ENCODE measurements at places on chromosomes 2 and 18.

DNA sequence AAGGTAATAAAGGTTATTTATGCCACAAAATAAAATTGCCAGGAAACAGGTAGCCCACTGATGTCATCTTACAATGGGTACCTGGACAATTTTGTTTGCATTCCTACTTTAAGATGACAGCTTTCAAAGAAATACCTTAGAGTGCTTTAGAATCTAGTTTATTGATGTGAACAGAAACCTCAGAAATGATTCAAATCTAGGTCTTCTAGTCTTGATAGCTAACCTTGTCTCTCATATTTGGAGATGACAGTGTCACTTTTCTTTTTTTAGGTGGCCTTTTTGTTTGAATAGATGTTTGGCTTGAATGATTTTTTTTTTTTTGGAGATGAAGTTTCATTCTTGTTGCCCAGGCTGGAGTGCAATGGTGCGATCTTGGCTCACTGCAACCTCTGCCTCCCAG is 69.1 kb downstream of the PIK3C3 start:
- H3K27me3 ChIP-seq: no peaks in the 10 kb centered on the region
- peaks cover 43% of the 10 kb centered on the region for H3K4me1 ChIP-seq
- no peak for DNase-seq
- H3K36me3 ChIP-seq: peaks cover 32% of the 10 kb centered on the region
- no peak overlapping the region for H3K4me3 ChIP-seq

GRCh38 chr2:182228741-182229140 is 198.1 kb downstream of the PDE1A start:
- H3K27me3 ChIP-seq: peaks cover 4% of the 10 kb centered on the region
- H3K4me1 ChIP-seq: no peaks in the 10 kb centered on the region

GRCh38 chr2:138373993-138374408 is 127.6 kb upstream of the SPOPL start:
- no peaks in the 10 kb centered on the region for H3K36me3 ChIP-seq
- no peaks in the 10 kb centered on the region for H3K4me1 ChIP-seq
- DNase-seq: no peak
- no peaks in the 10 kb centered on the region for H3K27me3 ChIP-seq
- H3K4me3 ChIP-seq: no peak overlapping the region

- H3K36me3 ChIP-seq: peaks cover 14% of the 10 kb centered on the region
- H3K4me1 ChIP-seq: peaks cover 2% of the 10 kb centered on the region
- H3K4me3 ChIP-seq: no peak overlapping the region
- no peaks in the 10 kb centered on the region for H3K27me3 ChIP-seq
- no peak overlapping the region for H3K27ac ChIP-seq
- no peak for DNase-seq
Measured at GRCh38 chr2:227347117-227347516, 22.1 kb downstream of the MFF start.

- H3K27ac ChIP-seq: no peak overlapping the region
- DNase-seq: no peak
- H3K4me3 ChIP-seq: no peak overlapping the region
- peaks cover 12% of the 10 kb centered on the region for H3K27me3 ChIP-seq
- no peaks in the 10 kb centered on the region for H3K4me1 ChIP-seq
Measured at GRCh38 chr2:168814046-168814445, 11.6 kb downstream of the NOSTRIN start.

GRCh38 chr2:3298191-3298590 is 79.4 kb downstream of the EIPR1 start:
- no peak for DNase-seq
- no peak overlapping the region for H3K4me3 ChIP-seq
- no peaks in the 10 kb centered on the region for H3K36me3 ChIP-seq
- peaks cover 2% of the 10 kb centered on the region for H3K4me1 ChIP-seq
- H3K27me3 ChIP-seq: no peaks in the 10 kb centered on the region

DNA sequence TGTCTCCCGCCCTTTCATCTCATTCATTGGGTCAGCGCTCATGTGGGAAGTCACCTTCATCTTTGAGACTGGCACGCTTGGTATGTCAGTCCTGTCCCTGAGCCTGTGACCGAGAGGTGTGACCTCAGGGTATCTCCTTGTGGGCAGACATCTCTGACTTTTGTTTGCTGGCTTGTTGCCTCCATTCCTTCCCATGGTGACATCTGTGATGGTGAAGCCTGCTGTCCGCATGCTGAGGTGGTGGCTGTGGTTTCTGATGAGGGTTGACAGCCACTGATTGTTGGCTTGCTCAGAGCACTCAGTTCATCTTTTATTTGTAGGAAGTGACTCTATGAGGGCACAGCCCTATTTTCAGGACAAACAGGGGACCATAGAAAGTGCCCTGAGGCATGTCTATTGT is 139.2 kb downstream of the SLC4A3 start:
- H3K27ac ChIP-seq: no peak overlapping the region
- H3K4me3 ChIP-seq: no peak overlapping the region
- H3K36me3 ChIP-seq: no peaks in the 10 kb centered on the region
- no peaks in the 10 kb centered on the region for H3K27me3 ChIP-seq
- DNase-seq: no peak
- no peaks in the 10 kb centered on the region for H3K4me1 ChIP-seq

GRCh38 chr18:62366992-62367391 is 41.9 kb downstream of the TNFRSF11A start:
- H3K4me1 ChIP-seq: peaks cover 68% of the 10 kb centered on the region
- no peak for DNase-seq
- H3K27ac ChIP-seq: no peak overlapping the region
- H3K36me3 ChIP-seq: peaks cover 46% of the 10 kb centered on the region

DNA sequence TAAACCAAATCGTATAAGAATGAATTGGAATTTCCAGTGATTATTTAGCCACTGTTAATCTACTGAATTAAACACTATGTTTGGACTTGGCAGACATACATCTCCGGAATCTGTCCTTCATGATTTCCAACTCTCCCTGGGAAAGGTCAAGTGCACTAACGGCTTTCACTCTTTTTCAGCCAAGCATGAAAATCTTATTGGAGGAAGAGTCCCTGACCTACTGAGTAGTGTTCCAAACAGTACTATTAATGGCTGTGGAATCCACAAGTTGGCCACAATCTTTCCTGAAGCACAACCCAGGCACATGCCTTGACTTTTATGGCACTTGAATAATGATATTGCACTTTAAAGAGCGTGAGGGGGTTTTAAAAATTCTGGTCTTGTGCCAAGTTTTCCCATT is 318.9 kb upstream of the RND3 start:
- H3K36me3 ChIP-seq: no peaks in the 10 kb centered on the region
- no peaks in the 10 kb centered on the region for H3K27me3 ChIP-seq
- no peak overlapping the region for H3K4me3 ChIP-seq
- no peak overlapping the region for H3K27ac ChIP-seq
- no peaks in the 10 kb centered on the region for H3K4me1 ChIP-seq

DNA sequence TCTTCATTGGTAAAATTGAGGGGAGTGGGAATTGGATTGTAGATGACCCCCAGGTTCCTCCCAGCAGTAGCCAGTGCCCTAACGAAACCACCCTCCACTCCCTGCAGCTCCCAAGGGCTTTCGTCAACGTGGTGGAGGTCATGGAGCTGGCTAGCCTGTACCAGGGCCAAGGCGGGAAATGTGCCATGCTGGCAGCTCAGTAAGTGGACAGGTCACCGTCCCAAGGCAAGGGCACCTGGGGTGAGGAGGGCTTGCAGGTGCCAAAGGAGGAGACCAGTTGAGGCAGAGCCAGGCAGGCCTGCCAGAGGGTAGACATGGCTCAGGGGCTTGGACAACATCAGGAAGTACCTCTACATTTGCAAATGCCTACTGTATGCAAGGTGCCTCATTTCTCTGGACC is 122.6 kb upstream of the PPP1CB start:
- H3K4me1 ChIP-seq: peaks cover 40% of the 10 kb centered on the region
- no peak overlapping the region for H3K27ac ChIP-seq
- H3K36me3 ChIP-seq: peaks cover under 1% of the 10 kb centered on the region
- no peaks in the 10 kb centered on the region for H3K27me3 ChIP-seq
- H3K4me3 ChIP-seq: no peak overlapping the region

GRCh38 chr2:218516614-218517013 is 51.5 kb downstream of the USP37 start:
- no peak overlapping the region for H3K4me3 ChIP-seq
- peak overlapping the region; percentile 86 for H3K27ac ChIP-seq
- H3K4me1 ChIP-seq: peaks cover 38% of the 10 kb centered on the region
- no peak for DNase-seq
- H3K36me3 ChIP-seq: peaks cover 62% of the 10 kb centered on the region
- no peaks in the 10 kb centered on the region for H3K27me3 ChIP-seq

DNA sequence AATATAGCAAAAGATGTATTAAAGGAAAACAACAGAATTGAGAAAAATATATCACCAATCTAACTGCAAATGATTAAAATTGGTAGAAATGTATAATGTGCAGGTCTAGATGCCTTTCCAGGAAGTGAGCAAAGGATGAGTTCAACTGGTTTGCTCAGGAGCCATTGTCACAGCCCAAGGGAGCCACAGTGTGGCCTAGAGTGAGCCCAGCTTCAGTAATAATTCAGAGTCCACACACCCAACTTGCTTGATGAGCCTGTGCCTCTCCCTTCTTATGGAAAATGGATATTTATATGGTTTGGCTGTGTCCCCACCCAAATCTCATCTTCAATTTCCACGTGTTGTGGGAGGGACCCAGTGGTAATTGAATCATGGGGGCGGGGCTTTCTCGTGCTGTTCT is 92.2 kb upstream of the ASAP2 start:
- no peaks in the 10 kb centered on the region for H3K36me3 ChIP-seq
- no peak overlapping the region for H3K27ac ChIP-seq
- H3K4me3 ChIP-seq: no peak overlapping the region
- peaks cover 3% of the 10 kb centered on the region for H3K27me3 ChIP-seq

- H3K27me3 ChIP-seq: peaks cover 24% of the 10 kb centered on the region
- no peaks in the 10 kb centered on the region for H3K36me3 ChIP-seq
- H3K4me3 ChIP-seq: no peak overlapping the region
- no peaks in the 10 kb centered on the region for H3K4me1 ChIP-seq
- no peak overlapping the region for H3K27ac ChIP-seq
Measured at GRCh38 chr2:181828122-181828705, 63.3 kb upstream of the ITPRID2 start.

GRCh38 chr2:99336804-99337112 is 431 bp upstream of the EIF5B start:
- H3K36me3 ChIP-seq: peaks cover 21% of the 10 kb centered on the region
- H3K4me3 ChIP-seq: no peak overlapping the region
- peaks cover 47% of the 10 kb centered on the region for H3K4me1 ChIP-seq
- no peak overlapping the region for H3K27ac ChIP-seq
- H3K27me3 ChIP-seq: no peaks in the 10 kb centered on the region
- DNase-seq: peak; percentile 42

DNA sequence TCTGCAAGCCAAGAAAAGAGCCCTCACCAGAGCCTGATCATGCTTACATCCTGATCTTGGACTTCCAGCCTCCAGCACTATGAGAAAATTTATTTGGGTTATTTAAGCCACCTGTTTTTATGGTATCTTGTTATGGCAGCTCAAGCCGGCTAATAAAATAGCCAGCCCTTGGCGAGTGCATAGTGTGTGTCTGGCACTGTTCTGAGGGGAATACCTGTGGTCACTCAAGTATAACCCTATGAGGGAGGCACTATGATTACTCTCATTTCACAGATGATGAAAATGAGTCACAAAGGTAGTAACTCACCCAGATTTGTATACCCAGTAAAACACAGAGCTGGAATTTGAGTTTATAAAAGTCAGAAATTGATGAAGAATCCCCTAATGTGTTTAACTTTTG is 556.9 kb upstream of the SETBP1 start:
- H3K27ac ChIP-seq: no peak overlapping the region
- no peak for DNase-seq
- H3K36me3 ChIP-seq: no peaks in the 10 kb centered on the region
- no peak overlapping the region for H3K4me3 ChIP-seq
- no peaks in the 10 kb centered on the region for H3K27me3 ChIP-seq

GRCh38 chr2:202172439-202173211 is 65.8 kb downstream of the SUMO1 start:
- H3K27me3 ChIP-seq: no peaks in the 10 kb centered on the region
- H3K4me1 ChIP-seq: peaks cover 19% of the 10 kb centered on the region
- H3K36me3 ChIP-seq: no peaks in the 10 kb centered on the region
- H3K27ac ChIP-seq: peak overlapping the region; percentile 41

- H3K4me1 ChIP-seq: no peaks in the 10 kb centered on the region
- no peaks in the 10 kb centered on the region for H3K27me3 ChIP-seq
- no peak overlapping the region for H3K27ac ChIP-seq
- no peaks in the 10 kb centered on the region for H3K36me3 ChIP-seq
- no peak for DNase-seq
Measured at GRCh38 chr2:193476171-193476800, 1281.6 kb upstream of the TMEFF2 start.

- peak overlapping the region; percentile 80 for H3K27ac ChIP-seq
- no peaks in the 10 kb centered on the region for H3K27me3 ChIP-seq
- peak; percentile 82 for DNase-seq
- peaks cover 67% of the 10 kb centered on the region for H3K36me3 ChIP-seq
- H3K4me1 ChIP-seq: peaks cover 61% of the 10 kb centered on the region
Measured at GRCh38 chr2:144320491-144320890, 199.4 kb downstream of the ZEB2 start.

- H3K4me1 ChIP-seq: no peaks in the 10 kb centered on the region
- H3K27ac ChIP-seq: no peak overlapping the region
- H3K36me3 ChIP-seq: no peaks in the 10 kb centered on the region
- peaks cover 47% of the 10 kb centered on the region for H3K27me3 ChIP-seq
Measured at GRCh38 chr2:69164061-69164778, 151.2 kb downstream of the ANTXR1 start.

- peak overlapping the region; percentile 88 for H3K4me3 ChIP-seq
- peaks cover 10% of the 10 kb centered on the region for H3K36me3 ChIP-seq
- no peaks in the 10 kb centered on the region for H3K27me3 ChIP-seq
- peaks cover 23% of the 10 kb centered on the region for H3K4me1 ChIP-seq
Measured at GRCh38 chr2:197514754-197515153, 1.1 kb upstream of the MOB4 start.

- DNase-seq: peak; percentile 84
- H3K27me3 ChIP-seq: no peaks in the 10 kb centered on the region
- peak overlapping the region; percentile 94 for H3K4me3 ChIP-seq
- H3K4me1 ChIP-seq: peaks cover 80% of the 10 kb centered on the region
- peak overlapping the region; percentile 100 for H3K27ac ChIP-seq
Measured at GRCh38 chr2:106159866-106160785, 34.0 kb downstream of the UXS1 start.

DNA sequence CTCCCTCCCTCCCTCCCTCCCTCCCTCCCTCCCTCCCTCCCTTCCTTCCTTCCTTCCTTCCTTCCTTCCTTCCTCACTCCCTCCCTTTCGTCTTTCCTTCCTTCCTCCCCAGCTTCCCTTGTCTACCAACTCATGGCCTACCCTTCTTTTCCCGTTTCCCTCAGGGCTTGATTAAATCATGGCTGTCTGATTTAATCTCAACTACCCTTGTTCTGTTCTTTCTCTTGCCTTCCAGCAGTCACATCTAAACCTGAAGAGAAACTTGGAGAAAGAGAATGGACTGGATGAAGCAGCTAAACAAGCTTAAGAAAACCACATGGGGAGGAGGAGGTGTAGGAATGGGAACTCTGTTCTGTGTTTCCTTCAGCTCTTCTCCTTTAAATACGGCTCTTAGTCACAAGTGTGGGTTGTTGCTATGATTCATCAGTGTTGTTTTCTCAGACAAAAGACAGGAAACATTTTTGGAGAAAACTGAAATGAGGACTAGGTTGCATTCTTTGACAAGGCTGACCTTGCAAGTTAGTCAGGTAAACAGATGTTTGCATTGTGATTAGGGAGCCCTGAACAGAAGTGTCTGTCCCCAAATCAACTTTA is 177.9 kb downstream of the LRRTM1 start:
- H3K36me3 ChIP-seq: no peaks in the 10 kb centered on the region
- no peak overlapping the region for H3K27ac ChIP-seq
- no peaks in the 10 kb centered on the region for H3K27me3 ChIP-seq
- no peaks in the 10 kb centered on the region for H3K4me1 ChIP-seq

All from activated CD8-positive, alpha-beta memory T cell treated with anti-CD3 and anti-CD28 coated beads, Interleukin-2, amount 10 ng/mL, durations not matched to agents 7 days and 5 days (primary cell).